ENCODE measurements at places on chromosomes 1 and 21.

DNA sequence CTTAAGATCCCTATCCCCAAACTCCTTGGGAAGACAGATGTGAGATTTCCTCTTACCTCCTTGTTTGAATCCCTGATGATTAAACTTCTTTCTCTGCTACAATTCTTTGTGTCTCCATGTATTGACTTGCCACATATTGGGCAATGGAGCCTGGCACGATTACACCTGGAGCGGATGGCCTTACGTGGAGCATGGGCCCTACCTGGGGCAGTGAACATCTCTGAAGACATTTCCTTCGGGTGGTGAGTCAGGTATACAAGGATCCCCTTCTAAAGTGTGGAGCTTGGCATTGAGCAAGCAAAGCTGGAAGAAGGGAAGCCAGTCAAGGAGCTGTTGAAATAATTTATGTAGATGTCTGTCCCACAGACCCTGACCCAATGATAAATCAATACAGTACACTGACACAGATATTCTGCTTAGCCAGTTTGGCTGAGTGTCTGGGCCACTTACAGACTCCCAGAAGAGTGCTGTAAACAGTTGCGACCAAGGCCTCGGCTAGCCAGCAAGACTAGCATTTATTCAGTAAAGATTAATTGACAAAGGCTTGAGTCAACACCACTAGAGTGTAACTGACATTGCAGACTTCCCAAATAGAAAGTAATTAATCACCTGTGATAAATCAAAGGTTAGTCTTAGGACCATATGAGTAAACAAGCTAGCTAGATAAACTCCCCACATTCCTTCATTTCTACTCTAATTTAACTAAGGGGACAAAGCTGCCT, 83.1 kb upstream of the KCNK1 start:
- DNase-seq, result no peak

- no peak for DNase-seq
These were observed 12.3 kb downstream of the ATPAF1 start for GRCh38 chr1:46655848-46656247.

GRCh38 chr1:119885903-119886783, 10.2 kb downstream of the ADAM30 start:
- DNase-seq, result peak; percentile 66

GRCh38 chr21:41761934-41762635, 4.8 kb downstream of the RIPK4 start:
- no peak for DNase-seq

GRCh38 chr1:154970631-154971340, at the start of gene SHC1:
TSS of gene SHC1 (minus strand) at chr1:154970747. CDS start at chr1:154970526, 221 bp downstream.
- peak; percentile 51 for DNase-seq

DNA sequence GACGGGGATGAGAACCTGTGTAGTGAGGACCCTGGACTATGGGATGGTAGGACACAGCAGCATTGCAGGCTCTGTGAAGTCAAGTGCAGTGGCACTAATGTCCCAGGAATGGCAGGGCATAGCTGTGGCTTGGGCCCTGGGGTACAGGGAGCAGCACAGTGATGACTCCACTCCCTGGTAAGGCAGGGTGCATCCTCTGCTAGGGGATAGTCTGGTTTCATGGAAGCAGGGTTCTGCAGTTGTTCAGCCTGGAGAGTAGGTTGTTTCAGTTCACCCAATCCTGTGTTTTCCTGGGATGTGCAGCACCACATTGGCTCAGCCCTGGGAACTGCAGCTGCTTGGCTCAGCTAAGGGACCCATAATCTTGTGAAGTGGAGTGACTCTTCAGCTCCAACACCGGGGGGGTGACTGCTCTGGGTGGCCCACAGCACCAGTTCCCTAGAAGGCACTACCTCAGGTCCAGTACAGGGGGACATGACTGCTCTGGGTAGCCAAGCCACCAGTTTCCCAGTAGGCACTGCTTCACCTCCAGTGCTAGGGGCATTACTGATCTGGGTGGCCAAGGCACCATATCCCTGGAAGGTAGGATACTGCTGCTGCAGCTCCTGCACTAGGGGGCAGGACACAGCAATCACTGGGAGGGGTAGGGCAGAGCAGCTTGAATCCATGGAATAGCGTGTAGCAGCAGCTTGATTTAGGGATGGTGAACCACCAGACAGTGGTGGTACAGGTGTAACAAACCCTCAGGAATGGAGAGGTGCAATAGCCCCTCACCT, 15.3 kb upstream of the C1orf185 start:
- no peak for DNase-seq

- DNase-seq, result peak; percentile 42
These were observed 130.3 kb downstream of the FGGY start for GRCh38 chr1:59427155-59427554.

- DNase-seq, result no peak
These were observed 17.2 kb upstream of the PRKAB2 start for GRCh38 chr1:147189514-147189913.

DNA sequence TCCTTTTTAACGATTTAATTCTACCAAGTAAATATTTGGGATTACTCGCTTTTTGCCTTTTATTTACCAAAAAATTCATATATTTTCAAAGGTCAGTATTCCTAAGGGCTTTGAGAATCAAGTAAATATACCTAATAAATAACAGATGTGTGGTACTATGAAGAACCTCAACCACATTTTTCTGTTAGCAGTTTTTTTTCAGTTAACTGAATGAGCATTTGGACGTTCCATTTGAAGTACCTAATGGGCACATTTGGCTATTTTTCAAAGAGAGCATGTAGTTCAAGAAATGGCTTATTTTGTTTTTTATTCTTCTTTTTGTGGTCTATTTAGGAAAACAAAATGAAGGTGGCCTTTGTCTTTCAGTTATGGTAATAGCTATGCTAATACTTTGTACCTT, 253.0 kb downstream of the GPR52 start:
- DNase-seq, result no peak

DNA sequence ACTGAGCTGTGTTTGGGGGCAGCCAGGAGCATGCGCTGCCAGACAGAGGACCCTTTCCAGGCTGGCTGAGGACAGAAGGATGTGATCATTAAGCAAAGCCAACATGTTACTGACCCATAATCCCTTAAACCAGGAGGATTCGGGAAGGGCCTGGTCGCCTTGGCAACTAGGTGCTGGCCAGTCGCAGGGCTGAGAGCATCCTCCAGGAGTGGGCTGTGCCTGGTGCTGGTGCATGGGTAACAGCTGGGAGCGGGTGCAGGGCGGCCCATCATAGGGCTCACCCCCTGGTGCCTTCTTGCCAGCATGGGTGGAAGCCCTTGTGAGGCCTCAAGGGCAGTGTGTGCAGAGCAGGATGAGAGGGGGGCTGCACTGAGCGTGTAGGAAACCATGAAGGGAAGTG, 17.2 kb downstream of the CDK18 start:
- no peak for DNase-seq

- DNase-seq, result no peak
These were observed 486.9 kb upstream of the DAB1 start for GRCh38 chr1:57910782-57911181.

DNA sequence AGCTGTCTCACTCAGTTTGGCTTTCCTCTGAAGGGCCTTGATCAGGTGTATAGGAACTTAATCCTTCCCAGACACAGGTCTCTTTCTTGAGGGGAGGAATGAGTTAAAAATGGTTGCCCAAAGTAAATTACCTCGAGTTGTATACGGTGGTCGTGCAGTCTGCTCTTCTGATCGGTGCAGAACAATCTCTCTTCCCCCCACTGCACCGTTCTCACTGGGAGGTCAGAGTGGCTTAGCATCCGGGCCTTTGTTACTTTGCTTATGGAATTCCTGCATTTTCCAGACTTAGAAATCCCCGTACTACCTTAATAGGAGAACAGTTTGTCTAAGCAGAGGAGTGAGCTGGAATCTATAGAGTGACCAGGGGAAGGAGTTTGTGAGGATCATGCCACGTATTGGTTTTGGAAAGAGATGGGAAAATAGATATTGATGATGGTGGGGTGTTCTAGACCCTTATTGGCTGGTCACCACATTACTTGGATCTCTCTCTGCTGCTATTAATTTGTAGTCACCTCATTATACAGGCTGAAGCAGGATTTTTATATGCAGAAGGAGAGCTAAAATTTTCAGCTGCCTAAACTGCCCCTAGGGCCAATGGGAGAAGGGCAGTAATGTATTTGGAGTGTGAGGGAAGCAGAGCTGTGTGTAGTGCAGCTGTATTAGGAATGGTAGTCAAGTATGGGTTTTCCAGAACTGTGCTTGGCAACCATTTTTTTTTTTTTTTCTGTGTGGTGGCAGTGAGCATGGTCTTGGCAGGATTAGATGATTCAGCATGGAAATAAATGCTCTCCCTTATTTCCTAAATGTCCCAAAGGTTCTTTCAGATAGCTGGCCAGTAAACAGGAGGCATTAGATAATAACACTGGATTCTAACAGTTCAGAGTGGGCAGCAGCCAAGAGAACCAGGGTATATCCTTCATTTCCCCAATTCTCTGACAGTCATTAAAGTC, 81.5 kb downstream of the NDUFS5 start:
- no peak for DNase-seq

DNA sequence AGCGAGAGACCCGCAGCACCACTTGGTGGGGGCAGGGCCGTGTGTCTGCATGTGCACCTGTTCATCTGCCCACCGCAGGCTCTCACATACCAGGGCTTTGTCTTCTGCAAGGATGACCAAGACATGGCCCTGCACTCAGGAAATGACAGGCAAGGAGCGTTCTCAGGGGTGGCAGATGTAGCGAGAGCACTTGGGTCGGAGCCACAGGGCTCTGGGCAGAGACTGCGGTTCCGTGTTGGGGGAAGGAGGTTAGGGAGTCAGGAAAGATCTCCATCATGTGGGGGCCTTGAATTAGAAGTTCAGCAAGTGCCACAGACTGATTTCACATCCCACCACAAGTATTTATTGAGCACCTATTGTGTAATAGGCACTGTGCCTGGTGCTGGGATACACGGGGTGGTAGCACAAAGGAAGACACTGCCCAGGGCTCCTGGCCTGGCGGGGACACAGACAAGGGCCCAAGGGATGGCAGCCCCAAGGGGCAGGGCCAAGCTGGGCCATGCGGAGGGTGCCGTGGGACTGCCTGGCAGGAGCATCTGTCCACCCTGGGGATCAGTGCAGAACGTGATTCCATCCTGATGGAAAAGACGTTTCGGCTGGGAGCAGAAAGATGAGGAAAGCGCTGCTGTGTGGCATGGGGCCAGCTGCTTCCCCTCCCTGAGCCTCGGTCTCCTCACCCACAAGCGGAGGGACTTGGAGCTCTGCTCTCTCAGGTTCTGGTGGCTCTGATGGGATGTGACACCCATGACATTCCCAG, 11.4 kb upstream of the SPSB1 start:
- DNase-seq, result peak; percentile 61

GRCh38 chr1:85569122-85569521, 11.4 kb upstream of the CCN1 start:
- no peak for DNase-seq

GRCh38 chr1:121517586-121518230, 332.9 kb downstream of the SRGAP2C start:
- no peak for DNase-seq

DNA sequence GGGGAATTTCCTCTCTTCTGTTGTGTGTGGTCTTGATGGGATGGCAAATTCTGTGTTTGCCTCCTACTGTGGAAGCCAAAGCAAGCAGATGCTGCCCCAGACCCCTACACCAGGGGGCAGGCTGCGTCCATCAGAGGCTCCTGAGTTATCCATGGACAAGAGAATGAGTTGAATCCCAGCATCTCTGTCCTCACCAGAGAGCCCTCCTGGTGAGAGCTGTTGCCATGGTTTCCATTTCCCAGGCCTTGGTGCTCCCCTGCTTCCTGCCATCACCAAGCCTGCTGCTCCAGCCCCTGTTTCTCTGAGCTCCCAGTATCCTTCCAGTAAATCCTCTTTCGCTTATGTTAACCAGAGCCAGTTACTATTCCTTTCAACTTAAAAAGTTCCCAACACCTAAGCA, 20.4 kb upstream of the GNG12 start:
- DNase-seq, result peak; percentile 49

GRCh38 chr1:150619576-150620509, 9.6 kb downstream of the ENSA start:
- DNase-seq, result no peak
